Activated CD8-positive, alpha-beta memory T cell treated with anti-CD3 and anti-CD28 coated beads for 1 hour (primary cell): ENCODE measurements at places on chromosomes 5 and 9.
A peak's percentile ranks its signal among the peaks of the same experiment; 100 is the strongest.

DNA sequence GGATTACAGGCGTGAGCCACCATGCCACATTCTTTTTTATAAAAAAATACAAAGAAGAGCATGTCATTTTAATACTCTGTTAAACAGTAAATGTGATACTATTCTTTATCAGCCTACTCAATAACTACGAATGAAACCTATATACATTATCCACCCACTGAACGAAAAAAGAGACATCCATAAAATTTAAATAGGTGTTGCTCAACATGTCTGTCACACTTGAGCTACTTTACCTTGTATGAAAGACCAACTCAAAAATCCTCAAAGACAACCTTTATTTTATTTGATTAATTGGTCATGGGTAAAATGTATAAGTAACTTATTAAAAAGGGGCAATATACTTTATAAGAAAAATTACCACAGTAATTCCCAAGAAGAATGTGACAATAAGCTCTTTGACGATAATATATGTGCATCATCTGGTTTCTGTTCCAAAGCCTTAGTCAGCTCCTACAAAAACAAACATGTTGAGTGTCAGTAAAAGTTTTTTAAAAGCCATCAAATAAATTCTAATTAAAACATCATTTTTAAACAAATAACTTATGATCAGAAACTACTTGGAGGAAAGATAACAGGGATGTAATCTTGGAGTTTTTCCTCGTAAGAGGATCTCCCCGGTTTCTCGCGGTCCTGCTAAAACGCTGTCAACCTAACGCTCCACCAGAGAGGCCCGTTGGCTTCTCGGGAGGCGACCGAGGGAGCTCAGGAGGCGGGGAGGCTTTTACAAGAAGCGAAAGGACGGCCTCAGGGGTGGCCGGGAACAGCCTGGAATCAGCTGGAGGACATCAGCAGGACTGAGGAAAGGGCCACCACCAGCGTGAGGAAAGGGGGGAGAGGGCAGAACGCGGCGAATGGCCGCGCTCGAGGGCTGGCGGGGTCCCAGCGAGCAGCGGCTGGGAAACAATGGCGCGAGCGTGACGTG is 13.5 kb upstream of the ANKRD18B start:
- DNase-seq, result peak; percentile 15

DNA sequence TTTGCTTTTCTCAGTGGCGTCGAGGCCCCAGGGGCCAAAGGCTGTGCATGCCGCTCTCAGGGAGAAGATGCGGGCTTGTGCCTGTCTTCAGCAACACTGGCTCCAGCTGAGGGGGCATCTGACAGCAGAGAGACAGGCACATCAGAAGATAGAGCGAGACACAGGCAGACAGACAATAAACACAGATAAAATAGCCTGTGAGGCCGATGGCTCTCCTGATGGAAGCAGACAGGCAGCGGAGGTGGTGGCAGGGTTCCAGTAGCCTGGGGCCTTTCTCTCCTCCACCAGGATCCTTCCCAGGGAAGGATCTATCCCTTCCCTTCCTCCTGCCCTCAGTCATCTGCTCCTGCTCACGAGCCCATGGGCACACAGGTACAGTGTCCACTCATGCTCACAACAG is 16.6 kb upstream of the UNC5A start:
- no peak for DNase-seq

DNA sequence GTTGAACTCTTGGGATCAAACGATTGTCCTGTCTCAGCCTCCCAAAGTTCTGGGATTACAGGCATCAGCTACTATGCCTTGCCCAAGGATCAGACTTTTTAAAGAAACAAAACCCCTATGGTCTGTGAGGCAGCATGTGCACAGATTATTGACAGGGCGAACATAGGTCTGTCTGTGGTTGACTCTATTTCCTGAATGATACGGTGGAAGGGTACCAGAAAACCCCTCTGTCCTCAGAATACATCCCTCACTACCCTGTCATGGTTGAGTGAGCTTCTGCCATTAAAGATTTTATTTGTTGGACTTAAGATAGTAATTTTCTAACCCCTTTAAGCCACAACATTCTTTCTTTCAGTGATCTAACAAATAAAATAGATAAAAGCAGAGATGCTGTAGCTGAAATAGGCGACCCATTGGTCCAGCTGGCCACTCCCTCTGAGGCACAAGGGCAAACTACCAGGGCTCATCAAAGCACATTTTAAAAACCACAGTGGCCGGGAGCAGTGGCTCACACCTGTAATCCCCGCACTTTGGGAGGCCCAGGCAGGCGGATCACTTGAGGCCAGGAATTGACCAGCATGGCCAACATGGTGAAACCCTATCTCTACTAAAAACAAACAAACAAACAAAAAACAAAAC is 84.9 kb upstream of the ANKRD55 start:
- no peak for DNase-seq

GRCh38 chr5:177996660-177997318 is 747 bp upstream of the PROP1 start:
- DNase-seq, result no peak
